ENCODE measurements at places on chromosomes 1 and 21.
A peak's percentile ranks its signal among the peaks of the same experiment; 100 is the strongest.

DNA sequence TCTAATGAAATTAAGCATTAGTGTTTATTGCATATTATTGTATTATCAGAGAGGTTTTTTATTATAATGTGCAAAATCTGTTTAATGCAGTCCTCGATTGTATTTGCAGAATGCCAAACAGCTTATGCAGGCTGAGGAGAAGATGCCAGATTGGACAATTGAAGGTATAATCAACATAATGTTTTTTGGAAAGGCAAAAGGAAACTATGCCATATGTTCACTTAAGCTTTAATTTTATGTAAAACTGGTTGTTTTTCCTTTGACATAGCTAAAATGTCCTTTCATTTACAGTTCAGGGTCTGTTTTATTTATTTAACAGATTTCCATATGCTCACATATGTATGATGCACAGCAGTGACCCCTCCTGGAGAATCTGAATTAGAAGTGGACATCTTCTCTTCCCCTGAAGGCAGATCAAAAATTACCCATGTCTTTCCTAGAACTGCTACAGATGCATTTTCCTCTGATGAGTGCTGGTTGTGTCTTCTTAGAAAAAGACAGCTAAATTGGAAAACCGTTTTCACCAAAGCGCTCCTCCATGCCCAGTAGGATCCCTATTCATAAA lies 143.5 kb upstream of the USH2A start:
- DNase-seq: no peak

GRCh38 chr1:177432897-177433296 lies 262.1 kb downstream of the BRINP2 start:
- no peak for DNase-seq

DNA sequence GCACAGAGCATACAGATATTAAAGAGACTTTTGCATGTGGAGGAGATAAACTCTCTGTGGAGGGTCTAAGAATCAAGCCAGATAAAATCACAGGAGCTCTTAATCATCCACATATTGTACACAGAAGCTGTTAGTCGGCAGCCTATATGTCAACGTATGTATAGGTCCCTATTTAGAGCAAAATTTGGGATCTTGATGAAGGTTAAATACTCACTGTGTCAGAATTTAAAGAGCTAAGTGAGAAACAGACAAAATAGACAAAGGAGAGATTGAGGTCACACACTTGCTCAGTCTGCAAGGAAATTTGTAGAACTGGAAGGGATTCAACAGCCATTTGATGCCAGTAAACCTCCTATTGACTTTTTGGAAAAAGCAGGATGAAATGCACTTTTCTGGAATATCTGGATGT lies 4.1 kb upstream of the IRF2BP2 start:
- DNase-seq: no peak

GRCh38 chr1:92601044-92601443 lies 114.3 kb upstream of the GFI1 start:
- DNase-seq: no peak

DNA sequence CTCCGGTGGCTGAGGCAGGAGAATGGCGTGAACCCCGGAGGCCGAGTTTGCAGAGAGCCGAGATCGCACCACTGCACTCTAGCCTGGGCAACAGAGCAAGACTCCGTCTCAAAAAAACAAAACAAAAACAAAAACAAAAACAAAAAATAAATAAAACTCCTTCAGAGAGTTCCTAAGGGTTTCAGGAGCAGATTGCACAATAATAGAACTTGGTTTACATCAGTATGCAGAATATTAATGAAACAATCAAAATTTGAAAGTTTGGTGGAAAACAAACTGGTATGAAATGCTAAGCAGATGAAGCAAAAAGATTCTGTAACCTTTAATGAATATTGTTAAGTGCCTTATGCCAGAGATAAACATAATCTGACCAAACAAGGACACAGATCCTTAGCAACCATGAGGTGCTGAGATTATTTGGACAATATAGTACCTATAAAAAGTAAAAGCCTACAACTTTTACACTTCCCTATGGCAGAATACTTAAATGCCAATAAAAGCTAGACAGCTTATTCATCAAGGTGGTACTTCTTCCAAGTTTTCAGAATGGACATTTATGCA lies 41.2 kb downstream of the SLC25A24 start:
- no peak for DNase-seq

DNA sequence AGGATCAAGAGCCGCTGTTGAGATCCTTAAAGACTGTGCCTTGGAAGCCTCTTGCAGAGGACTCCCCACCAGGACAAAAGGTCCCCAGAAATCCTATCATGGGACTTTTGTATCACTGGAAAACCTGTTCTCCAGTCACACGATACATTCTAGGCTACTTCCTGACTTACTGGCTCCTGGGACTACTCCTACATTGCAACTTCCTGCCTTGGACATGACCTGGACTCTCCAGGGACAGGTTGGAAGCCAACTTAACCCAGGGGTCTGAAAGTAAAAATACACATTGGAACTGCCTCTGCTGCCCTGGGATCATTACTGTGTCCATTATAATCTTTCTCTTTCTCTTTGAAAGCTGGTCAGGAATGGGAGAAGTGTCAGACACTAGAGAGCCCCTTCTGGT lies 9.9 kb downstream of the PIGV start:
- DNase-seq: no peak

DNA sequence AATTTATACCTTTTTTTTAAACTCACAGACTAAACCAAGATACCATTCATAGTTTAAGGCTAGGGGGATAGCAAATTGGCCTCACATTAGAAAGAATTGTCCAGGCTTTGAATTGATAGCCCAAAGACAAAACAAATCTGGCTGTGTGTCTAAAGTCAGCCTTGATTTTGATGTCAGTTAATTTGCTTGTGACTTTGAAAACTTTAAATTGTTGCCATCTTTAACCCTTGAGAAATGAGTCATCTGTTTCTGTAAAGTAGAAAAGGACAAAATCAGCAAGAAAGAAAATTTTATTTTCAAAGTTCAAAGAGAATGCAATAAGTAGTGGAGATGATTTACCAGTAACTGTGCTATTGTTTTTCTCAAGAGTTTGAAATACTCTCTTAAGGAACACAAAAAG lies 184.5 kb downstream of the RGS7 start:
- DNase-seq: no peak

GRCh38 chr1:204258213-204259115 lies 44.7 kb upstream of the GOLT1A start:
- DNase-seq: peak; percentile 65

GRCh38 chr1:1025730-1026129 lies 5.8 kb downstream of the AGRN start:
- no peak for DNase-seq
